ENCODE measurements at places on chromosomes 11 and 22.

- no peak for DNase-seq
These were observed 204.4 kb upstream of the ANO5 start for GRCh38 chr11:21988477-21988876.

DNA sequence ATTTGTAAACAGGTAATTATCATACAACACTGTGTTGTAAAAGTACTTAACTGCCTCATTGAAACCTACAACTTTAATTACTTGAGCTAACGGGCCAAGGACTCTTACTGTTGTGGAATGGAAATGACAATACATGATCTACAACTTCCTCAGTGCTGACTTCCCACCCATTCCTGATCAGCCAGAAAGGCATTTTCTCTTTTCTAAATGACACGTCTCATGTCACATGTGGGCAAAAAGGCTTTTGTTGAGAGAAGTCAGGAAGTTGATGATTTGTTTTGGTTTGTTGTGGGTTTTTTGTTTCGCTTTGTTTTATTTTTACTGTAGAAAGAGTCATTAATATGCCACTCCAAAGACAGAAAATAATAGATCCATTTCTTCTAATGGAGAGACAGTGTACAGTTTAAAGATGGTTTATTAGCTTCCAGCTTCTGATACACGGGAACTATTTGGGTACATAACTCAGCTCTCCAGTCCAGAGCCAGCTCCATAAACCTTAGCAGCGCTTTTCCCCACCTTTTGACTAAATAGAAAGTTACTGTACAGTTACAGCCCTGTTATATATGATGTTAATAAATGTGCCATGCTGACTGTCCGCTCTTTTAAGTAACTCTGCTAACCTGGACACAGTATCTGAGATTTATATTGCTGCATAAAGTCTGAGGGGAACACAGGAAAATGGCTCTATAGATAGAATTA lies 509.4 kb upstream of the API5 start:
- no peak for DNase-seq

GRCh38 chr11:71465054-71465453 lies 12.1 kb downstream of the NADSYN1 start:
- DNase-seq, result no peak

- no peak for DNase-seq
These were observed 106.1 kb upstream of the PARVA start for GRCh38 chr11:12271241-12271640.

DNA sequence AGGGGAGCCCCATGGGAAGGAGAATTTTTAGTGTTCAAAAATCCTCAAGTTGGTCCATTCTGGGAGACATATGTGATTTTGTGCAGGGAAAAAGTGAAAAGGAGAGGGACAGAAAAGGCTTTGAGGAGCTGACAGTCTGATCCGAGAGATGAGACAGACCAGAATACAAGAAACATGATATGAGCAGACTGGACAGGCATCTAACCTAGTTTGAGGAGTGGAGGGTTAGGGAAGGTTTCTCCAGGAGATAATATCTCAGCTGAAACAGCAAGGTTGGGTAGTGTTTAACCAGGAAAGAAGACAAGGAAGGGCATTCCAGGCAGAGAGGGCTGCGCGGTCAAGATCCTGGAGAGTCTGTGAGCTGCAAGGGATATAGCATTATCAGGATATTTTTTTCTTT lies 101.4 kb upstream of the NCAM1 start:
- no peak for DNase-seq

DNA sequence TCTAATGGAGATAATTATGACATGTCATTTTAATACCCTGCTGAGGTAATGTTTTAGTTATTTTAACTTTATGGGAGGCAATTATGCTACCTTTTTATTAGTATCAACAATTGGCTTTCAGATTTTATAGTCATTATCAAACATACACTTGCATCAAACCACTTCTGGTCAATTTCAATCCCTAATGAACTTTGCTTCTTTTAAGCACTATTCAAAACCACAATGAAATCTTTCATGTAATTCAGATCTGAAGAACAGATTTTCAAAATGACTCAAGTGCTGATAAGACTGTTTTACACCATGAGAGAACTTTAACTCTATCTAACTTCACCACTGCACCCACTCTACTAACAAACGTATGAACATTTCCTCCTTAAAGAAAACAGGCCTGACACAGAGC lies 25.9 kb upstream of the CCDC34 start:
- no peak for DNase-seq

DNA sequence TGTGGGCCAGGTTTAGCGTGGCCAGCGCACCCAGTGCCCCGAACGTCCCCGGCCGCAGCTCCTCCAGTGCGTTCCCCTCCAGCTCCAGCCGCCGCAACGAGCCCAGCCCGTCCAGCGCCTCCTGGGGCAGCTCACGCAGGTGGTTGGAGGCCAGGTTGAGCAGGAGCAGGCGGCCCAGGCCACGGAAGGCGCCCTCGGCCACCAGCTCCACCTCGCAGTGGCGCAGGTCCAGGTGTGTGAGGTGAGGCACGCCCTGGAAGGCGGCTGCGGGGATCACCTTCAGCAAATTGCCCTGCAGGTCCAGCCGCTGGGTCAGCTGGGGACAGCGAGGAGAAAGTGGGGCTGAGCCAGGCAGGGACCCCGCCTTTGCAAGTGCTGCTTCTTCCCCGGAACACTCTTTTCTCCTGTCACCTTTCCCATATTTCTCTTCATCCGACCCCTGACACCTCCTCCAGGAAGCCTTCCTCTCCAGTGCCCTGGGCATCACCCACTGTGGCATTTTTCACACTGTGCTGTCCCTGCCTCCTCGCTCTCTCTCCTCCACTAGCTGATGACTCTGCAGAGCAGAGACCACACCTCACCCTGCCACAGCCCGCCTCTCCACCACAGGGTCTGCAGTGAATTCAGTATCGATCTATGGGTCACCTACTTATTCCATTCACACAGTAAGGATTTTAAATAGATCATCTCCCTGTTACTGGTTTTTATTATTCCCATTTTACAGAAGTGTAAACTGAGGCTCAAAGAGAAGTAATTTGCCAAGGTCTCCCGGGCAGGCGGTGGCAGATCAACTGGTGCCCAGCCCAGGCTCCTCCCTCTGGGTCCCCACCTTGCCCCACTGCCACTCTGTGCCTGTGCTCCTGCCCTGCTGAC lies 1.9 kb downstream of the CHADL start:
- no peak for DNase-seq

DNA sequence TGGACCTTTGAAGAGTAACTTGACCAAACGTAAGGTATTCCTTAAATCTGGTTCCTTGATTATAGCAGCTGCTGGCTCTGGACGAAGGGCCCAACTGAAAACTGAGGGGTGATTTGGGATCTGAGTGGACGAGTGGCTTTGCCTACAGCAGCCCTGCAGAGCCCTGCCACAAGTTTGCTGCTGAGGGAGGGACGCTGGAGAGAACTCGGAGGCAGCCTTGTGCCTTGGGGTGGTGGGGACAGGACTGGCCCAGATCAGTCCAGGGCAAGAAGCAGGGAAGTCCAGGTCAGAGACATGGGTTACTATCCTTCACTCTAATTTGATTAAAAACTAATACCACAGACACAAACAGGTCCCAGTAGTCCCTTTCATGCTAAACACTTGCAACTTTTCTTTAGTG lies 89.6 kb upstream of the PITPNB start:
- DNase-seq, result no peak

- DNase-seq, result no peak
These were observed 287.4 kb upstream of the PDGFD start for GRCh38 chr11:104451197-104451893.

- no peak for DNase-seq
These were observed 71.2 kb downstream of the PIWIL4 start for GRCh38 chr11:94638301-94638901.

DNA sequence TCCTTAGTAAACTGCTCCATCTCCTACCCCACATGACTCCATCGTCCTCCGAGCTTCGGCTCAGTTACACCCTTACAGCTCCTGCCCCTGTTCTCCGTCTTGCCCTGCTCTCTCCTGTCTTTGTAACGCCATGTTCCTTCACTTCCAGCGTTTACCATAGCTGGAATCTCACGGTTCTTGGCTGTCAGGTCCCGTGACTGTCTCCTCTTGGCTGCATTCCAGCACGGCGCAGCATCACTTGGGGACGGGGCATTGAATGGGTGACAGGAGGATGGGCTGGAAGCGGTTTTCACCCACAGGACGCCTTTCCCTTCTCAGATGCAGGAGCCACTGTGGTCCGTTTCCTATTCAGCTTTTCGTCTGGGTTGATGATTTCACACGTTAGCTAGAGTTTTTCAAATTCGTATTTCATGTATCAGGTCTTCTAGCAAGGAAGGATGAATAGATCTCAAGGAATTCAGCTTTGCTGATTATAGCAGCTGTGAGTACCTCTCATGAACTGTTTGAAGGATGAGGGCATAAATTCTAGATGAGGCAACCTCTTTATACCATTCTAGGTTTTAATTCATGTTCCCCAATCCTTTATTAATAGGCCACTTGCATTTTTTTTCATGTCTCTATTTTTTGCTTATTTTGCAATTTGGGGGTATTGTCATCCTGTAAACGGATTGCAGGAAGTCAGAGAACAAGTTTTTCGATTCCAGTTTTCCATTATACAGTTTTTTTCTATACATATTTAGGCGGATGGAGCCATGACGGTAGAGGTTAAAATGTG lies 29.1 kb downstream of the ZBED4 start:
- peak; percentile 14 for DNase-seq

- no peak for DNase-seq
These were observed 2.4 kb upstream of the RANGAP1 start for GRCh38 chr22:41288245-41288946.

DNA sequence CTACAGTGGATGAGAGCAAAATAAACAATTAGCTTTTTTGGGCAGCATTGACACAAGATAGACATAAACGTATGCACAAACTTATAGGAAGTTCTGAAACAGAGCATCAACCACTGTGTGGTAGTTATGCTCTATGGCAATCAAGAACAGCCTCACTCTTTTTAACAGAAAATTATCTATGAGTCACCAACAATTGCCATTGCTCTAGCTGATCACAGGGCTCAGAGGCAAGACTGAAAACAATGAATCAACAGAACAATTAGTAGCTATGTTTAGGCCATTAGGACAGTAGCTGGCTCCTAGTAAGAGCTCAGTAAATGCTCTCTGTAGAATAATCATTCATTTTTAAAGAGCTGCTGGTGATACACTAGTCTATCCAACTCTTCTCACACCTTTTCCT lies 34.9 kb upstream of the PICALM start:
- DNase-seq, result no peak

- no peak for DNase-seq
These were observed 33.3 kb downstream of the ST14 start for GRCh38 chr11:130192845-130193267.

DNA sequence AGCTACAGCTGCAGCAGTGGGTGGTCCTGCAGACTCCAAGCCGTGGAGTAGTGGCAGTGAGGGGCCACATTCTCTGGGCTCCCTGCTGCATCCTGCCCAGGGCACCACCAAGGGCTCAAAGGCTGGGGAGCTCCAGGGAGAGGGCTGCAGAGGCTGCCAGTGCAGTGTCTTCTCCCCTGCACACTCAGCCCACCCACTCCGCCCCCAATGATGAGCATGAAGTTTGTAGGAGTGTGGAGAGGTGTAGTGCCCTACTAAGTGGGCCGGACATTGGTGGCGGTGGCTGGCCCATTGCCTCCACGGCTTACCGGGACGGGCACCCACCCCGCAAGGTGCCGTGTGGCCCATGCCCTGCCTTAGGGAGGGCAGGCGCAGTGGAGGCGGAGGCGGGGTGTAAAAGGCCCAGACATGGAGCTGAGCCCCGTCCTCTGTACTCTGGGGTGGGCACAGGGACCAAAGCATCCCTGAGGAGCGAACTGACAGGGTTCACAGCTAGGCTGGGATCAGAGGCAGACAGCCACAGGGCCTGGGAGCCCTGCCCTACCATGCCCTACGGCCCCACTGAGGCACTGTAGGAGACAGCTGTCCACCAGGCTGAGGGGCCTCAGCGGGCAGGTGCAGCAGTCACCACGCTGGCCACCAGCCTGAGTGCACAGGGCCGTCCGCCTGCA lies 18.9 kb downstream of the ARVCF start:
- no peak for DNase-seq

DNA sequence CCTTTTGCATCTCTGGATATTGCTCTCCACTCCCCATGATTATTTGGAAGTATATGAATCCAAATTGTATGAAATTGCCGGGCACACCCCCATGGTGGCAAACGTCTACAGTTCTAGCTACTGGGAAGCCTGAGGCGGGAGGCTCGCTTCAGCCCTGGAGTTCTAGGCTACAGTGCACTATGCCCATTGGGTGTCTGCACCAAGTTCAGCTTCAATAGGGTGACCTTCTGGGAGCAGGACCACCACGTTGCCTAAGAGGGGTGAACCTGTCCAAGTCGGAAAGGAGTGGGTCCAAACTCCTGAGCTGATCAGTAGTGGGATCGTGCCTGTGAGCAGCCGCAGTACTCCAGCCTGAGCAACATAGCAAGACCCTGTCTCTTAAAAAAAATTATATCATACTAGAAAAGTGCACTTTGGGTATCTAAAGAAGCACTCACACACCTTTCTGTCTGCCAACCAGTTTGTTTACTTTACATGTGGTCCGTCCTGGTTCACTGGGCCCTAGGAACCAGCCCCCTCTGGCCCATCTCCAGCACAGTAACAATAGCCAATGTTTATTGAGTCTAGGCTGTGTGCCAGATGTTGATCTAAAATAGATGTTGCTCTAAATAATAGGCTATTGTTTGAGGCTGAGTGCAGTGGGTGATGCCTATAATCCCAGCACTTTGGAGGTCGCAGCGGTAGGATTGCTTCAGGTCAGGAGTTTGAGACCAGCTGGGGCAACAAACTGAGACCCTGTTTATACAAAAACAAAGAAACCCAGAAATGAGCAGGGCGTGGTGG lies 16.4 kb upstream of the KAT5 start:
- DNase-seq, result no peak

DNA sequence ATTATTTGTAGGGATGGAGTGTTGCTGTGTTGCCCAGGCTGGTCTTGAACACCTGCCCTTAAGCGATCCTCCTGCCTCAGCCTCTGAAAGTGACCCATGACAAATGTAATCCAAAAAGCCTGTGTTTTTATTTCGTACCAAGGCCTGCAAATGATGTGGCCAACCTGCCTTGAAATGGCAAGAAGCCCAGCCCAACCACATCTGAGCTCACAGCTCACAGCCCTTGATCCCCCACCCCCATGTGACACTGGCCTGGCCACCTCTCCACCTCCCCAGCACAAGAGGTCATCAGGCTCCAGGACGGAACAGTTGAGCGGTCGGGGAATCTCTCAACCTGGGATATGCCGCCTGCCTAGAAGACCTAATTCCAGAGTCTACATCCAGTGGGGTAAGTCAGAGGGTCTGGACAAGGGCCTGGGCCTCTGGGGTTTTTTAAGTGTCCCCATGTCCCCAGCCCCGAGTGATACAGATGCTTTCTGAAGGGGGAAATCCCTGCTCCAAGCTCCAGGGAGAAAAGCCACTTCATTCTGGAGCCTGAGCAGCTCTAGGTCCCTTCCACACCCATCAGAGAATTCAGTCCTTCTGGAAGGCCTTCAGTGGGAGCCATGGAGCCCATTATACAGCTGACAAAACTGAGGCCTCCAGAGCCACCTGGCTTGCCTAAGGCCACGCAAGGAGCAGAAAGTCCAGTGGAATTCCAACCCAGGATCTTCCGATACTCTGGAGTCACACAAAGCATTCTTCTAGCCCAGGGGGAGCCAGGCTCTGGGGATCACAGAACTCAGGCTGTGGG lies 70.7 kb downstream of the MN1 start:
- DNase-seq, result no peak

Data from non-pigmented ciliary epithelial cell (primary cell).